Mammary microvascular endothelial cell (primary cell): ENCODE measurements at places on chromosomes 3 and 15. TPM values are rescaled to one million over a fixed set of nuclear protein-coding genes. Genes with fewer than 3 reads are reported as not detected.

CCDC54 gene
- not detected in 2 replicates for total RNA-seq

TGM4 gene
- 0.07 and 0.20 TPM in 2 replicates for total RNA-seq

TWF2 gene
- total RNA-seq, result 130 and 132 TPM in 2 replicates

TPRA1 gene
- 49.0 and 54.2 TPM in 2 replicates for total RNA-seq

IL17RC gene
- 24.9 and 28.7 TPM in 2 replicates for total RNA-seq

SLC12A6 gene
- 14.3 and 17.0 TPM in 2 replicates for total RNA-seq

RAD51 gene
- total RNA-seq, result 12.3 and 16.2 TPM in 2 replicates

CCDC9B gene
- total RNA-seq, result 6.3 and 7.7 TPM in 2 replicates

SCN11A gene
- total RNA-seq, result not detected in 2 replicates

PLA2G4E gene
- not detected in 2 replicates for total RNA-seq

STX19 gene
- total RNA-seq, result not detected in 2 replicates

SELENOT gene
- 170 and 211 TPM in 2 replicates for total RNA-seq

TIPARP gene
- 43.3 and 43.6 TPM in 2 replicates for total RNA-seq

RASL12 gene
- not detected in 2 replicates for total RNA-seq

FAM43A gene
- total RNA-seq, result 218 and 241 TPM in 2 replicates

PLAAT1 gene
- 0.10 and 0.60 TPM in 2 replicates for total RNA-seq

CAPN3 gene
- total RNA-seq, result 0.54 and 0.67 TPM in 2 replicates

SCAANT1 gene
- not detected in 2 replicates for total RNA-seq

CCDC12 gene
- total RNA-seq, result 37.9 and 39.1 TPM in 2 replicates

TTLL13 gene
- total RNA-seq, result 0.20 TPM in 1 of 2 replicates, not detected in the other

TMEM45A gene
- total RNA-seq, result 2.3 and 2.5 TPM in 2 replicates

LRRC34 gene
- total RNA-seq, result 3.2 and 4.8 TPM in 2 replicates

STAC gene
- 20.7 and 29.0 TPM in 2 replicates for total RNA-seq

SLITRK3 gene
- not detected in 2 replicates for total RNA-seq

PLA2G4B gene
- total RNA-seq, result 0.27 and 0.89 TPM in 2 replicates

POTEB3 gene
- total RNA-seq, result not detected in 2 replicates

SOX14 gene
- not detected in 2 replicates for total RNA-seq

XXYLT1 gene
- 42.4 and 51.2 TPM in 2 replicates for total RNA-seq

ZKSCAN7 gene
- total RNA-seq, result 1.00 and 1.8 TPM in 2 replicates

LRRC2 gene
- 0.47 and 0.64 TPM in 2 replicates for total RNA-seq

LAMB2 gene
- 338 and 396 TPM in 2 replicates for total RNA-seq

SLC28A1 gene
- total RNA-seq, result not detected in 2 replicates

C3orf20 gene
- total RNA-seq, result not detected in 2 replicates

ADIPOQ gene
- not detected in 2 replicates for total RNA-seq

CPLX3 gene
- not detected in 2 replicates for total RNA-seq
